ENCODE measurements at places on chromosomes 2 and 18. TPM values are rescaled to one million over a fixed set of nuclear protein-coding genes. Genes with fewer than 3 reads are reported as not detected.

- H3K4me1 ChIP-seq = no peaks in the 10 kb centered on the region
- no peak for DNase-seq
- H3K4me3 ChIP-seq = no peak overlapping the region
- H3K27ac ChIP-seq = no peak overlapping the region
- no peaks in the 10 kb centered on the region for H3K27me3 ChIP-seq
Measured at GRCh38 chr2:220915092-220915623, 656.9 kb downstream of the EPHA4 start.

- peaks cover 2% of the 10 kb centered on the region for H3K27me3 ChIP-seq
- no peak for DNase-seq
- no peaks in the 10 kb centered on the region for H3K36me3 ChIP-seq
- no peak overlapping the region for H3K4me3 ChIP-seq
- no peak overlapping the region for H3K27ac ChIP-seq
- no peaks in the 10 kb centered on the region for H3K4me1 ChIP-seq
Measured at GRCh38 chr18:45081566-45082181, 401.0 kb downstream of the SETBP1 start.

DNA sequence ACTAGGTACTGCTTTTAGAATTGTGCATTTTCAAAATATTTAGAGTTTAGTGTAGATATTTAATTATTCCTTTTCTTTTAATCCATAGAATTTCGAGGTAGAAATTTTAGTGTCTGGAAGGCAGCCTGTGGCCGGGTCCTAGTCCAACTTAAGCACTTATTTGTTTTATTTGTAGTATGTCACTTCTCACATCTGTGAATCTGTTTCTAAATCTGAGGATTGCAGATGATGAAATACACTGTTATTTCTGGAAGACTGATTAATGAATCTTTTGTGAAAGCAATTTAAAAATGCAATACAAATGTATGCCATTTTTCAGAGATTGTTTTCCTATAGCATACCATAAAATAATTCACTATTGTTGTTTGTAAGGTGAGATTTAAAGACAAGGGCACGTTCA lies 483.9 kb upstream of the TRIB2 start:
- no peak overlapping the region for H3K27ac ChIP-seq
- DNase-seq = no peak
- H3K27me3 ChIP-seq = peaks cover 2% of the 10 kb centered on the region
- H3K4me1 ChIP-seq = no peaks in the 10 kb centered on the region
- H3K4me3 ChIP-seq = no peak overlapping the region

- H3K4me1 ChIP-seq = peaks cover 30% of the 10 kb centered on the region
- H3K27me3 ChIP-seq = no peaks in the 10 kb centered on the region
- H3K36me3 ChIP-seq = peaks cover 52% of the 10 kb centered on the region
- no peak overlapping the region for H3K4me3 ChIP-seq
- peak; percentile 14 for DNase-seq
Measured at GRCh38 chr2:43569921-43570320, 25.9 kb downstream of the THADA start.

Gene UGT1A7
- total RNA-seq = not detected

- no peak for DNase-seq
- H3K36me3 ChIP-seq = no peaks in the 10 kb centered on the region
- H3K4me1 ChIP-seq = no peaks in the 10 kb centered on the region
- H3K27me3 ChIP-seq = no peaks in the 10 kb centered on the region
- H3K4me3 ChIP-seq = no peak overlapping the region
Measured at GRCh38 chr18:38520786-38521185, 955.2 kb upstream of the CELF4 start.

Gene NEURL3
- total RNA-seq = 0.22 TPM

DNA sequence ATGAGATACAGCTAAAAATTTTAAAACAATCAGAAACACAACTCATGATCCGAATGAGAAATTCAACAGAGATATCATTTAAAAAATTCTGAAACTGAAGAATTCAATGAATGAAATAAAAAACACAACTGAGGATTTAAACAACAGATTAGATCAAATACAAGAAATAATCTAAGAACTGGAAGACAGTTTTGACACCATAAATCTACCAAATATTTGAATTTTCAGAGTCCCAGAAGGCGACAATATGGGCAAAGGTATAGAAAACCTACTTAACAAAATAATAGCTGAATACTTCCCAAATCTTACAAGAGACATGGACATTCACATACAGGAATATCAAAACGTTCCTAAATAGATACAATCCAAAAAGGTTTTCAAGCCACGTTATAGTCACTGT lies 221.9 kb downstream of the OTX1 start:
- H3K4me1 ChIP-seq = no peaks in the 10 kb centered on the region
- no peaks in the 10 kb centered on the region for H3K36me3 ChIP-seq
- DNase-seq = no peak
- H3K4me3 ChIP-seq = no peak overlapping the region
- H3K27me3 ChIP-seq = no peaks in the 10 kb centered on the region

DNA sequence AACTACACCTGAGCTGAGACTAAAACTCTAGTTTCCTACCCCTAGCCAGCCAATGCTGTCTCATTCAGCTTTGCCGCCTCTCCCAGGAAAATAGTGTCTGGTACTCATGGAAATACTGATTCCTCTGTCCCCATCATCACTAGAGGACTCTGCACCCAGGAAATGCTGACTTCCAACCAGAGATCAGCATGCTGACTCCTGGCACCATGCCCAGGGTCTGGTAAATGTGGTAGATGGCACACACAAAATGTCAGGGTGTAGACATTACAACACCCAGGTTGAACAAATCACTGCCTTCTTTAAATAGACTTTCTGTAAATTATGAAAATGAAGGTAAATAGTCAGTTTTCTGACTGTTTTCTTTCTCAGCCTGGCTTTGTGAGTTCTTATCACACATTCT lies 307.3 kb upstream of the CHAC2 start:
- DNase-seq = no peak
- no peak overlapping the region for H3K4me3 ChIP-seq
- H3K4me1 ChIP-seq = no peaks in the 10 kb centered on the region
- H3K36me3 ChIP-seq = no peaks in the 10 kb centered on the region
- H3K27me3 ChIP-seq = peaks cover 3% of the 10 kb centered on the region

Gene ADD2
- 16.8 TPM for total RNA-seq

DNA sequence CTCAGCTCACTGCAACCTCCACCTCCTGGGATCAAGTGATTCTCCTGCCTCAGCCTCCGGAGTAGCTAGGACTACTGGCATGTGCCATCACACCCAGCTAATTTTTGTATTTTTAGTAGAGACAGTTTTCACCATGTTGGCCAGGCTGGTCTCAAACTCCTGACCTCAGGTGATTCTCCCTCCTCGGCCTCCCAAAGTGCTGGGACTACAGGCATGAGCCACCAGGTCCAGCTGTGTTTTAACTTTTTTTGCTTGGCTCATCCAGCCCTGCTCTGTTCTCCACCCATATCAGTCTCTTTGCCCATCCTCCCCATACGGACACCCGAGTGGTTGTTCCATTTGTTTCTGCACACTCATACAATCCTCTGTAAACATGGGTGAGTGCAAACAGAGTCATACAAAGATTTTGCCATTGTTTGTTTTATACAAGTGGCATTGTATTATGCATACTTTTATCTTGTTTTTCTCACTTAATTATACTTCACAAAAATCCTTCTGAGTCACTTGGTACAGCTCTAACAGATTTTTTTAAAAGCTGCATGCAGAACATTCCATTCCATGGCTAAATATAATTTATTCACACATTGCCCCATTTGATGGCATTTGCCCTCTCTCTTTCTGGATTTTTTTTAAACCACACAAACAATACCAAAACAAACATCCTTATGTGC lies 5.3 kb downstream of the APOB start:
- no peak overlapping the region for H3K27ac ChIP-seq
- H3K27me3 ChIP-seq = peaks cover 4% of the 10 kb centered on the region
- H3K36me3 ChIP-seq = no peaks in the 10 kb centered on the region

GRCh38 chr18:79283131-79283810 lies 112.5 kb upstream of the NFATC1 start:
- no peak overlapping the region for H3K4me3 ChIP-seq
- H3K36me3 ChIP-seq = peaks cover 13% of the 10 kb centered on the region
- no peak for DNase-seq
- no peak overlapping the region for H3K27ac ChIP-seq
- no peaks in the 10 kb centered on the region for H3K4me1 ChIP-seq
- H3K27me3 ChIP-seq = no peaks in the 10 kb centered on the region

Gene ECEL1
- total RNA-seq = not detected

DNA sequence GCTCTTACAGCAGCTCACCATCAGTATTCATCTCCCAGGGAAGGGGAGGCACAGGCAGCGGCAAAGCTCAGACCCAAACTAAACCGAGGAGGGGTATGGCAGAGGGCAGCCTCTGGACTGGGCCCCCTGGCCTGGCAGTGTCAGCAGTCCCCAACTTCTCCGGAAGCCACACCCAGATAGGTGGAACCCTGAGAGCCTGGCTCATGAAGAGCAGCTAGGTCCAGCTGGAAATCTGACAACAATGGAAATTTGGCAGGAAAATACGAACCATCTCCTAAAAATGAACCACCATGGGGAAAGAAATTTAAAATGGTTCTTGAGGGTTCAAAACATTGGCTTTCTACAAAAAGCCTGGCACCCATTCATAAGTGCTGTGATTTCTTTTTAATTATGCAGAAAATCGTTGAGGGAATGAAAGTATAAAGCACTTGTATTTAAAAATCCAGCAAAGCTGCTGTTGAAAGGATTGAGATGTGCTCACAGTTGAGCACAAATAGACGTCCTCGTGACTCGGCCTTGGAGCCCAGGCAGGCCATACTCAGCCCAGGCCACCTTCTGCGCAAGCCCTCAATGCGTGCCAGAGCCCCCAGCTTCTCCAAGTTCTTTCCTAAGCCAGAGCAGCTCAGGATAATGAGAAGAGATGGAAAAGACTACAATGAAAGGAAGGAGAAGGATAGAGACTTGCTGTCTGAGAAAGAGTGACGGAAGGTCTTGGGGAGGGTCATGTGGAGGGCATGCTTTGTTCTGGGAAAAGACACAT lies 93.0 kb downstream of the COL6A3 start:
- H3K27me3 ChIP-seq = no peaks in the 10 kb centered on the region
- no peak for DNase-seq
- no peak overlapping the region for H3K4me3 ChIP-seq
- H3K4me1 ChIP-seq = no peaks in the 10 kb centered on the region
- no peaks in the 10 kb centered on the region for H3K36me3 ChIP-seq
- H3K27ac ChIP-seq = no peak overlapping the region

GRCh38 chr2:50895041-50895440 lies 136.9 kb downstream of the NRXN1 start:
- H3K27me3 ChIP-seq = no peaks in the 10 kb centered on the region
- DNase-seq = no peak
- no peaks in the 10 kb centered on the region for H3K4me1 ChIP-seq
- no peak overlapping the region for H3K4me3 ChIP-seq
- H3K27ac ChIP-seq = no peak overlapping the region

Gene SATB2
- total RNA-seq = 0.02 TPM

Gene CACNB4
- 0.12 TPM for total RNA-seq

DNA sequence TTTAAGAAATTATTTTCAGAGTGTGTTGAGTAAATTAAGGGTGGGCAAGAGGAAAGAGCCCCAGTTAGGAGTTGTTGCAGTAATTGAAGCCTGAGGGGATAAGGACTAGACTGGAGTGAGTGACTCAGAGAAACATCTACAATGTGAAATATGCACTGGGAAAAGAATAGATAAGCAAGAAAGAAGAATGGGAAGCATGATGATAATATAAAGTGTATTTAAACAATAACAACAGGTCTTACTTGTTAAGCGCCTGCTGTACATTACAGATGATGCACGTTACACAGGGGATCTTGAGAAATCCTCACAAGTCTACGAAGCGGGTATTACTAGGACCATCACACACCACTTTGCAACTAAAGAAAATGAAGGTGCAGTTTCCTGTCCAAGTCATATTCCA lies 73.6 kb upstream of the STK17B start:
- no peaks in the 10 kb centered on the region for H3K27me3 ChIP-seq
- peaks cover 70% of the 10 kb centered on the region for H3K4me1 ChIP-seq
- H3K27ac ChIP-seq = no peak overlapping the region
- no peak overlapping the region for H3K4me3 ChIP-seq
- peaks cover 5% of the 10 kb centered on the region for H3K36me3 ChIP-seq

Gene SCN2A
- 0.02 TPM for total RNA-seq

Gene SLC23A3
- total RNA-seq = 2.3 TPM

Gene SULT6B1
- not detected for total RNA-seq

Gene RFX8
- total RNA-seq = 2.1 TPM

Gene TNS1
- 13.5 TPM for total RNA-seq

DNA sequence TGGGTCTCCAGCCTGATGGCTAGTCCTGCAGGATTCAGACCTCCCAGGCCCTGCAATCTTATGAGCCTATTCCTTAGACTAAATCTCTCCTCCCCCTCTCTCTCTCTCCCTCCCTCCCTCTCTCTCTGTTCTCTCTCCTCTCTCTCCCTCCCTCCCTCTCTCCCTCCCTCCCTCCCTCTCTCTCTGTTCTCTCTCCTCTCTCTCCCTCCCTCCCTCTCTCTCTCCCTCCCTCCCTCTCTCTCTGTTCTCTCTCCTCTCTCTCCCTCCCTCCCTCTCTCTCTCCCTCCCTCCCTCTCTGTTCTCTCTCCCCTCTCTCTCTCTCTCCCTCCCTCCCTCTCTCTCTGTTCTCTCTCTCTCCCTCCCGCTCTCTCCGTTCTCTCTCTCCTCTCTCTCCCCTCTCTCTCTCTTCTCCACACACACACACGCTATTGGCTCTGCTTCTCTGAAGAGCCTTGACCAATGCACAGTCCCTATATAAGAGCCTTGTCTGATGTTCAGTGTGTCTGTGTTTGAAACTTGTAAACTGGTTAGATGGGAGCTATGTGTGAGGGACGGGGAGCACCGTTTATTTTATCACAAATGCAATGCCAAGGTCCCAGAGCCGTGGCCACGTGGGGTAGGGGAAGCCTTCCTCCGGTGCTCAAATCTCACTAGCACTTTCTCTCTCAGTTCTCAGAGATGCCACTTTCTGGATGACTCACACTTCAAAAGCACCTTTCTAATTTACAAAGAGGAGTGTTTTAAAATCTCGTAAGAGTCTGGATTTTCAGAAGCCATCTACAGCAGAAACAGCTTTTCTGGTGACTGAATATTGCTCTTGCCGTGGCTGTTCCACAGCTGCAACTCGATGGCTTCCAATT lies 9.4 kb upstream of the PRLH start:
- peak; percentile 33 for DNase-seq
- H3K27ac ChIP-seq = peak overlapping the region; percentile 60
- no peaks in the 10 kb centered on the region for H3K36me3 ChIP-seq
- peaks cover 2% of the 10 kb centered on the region for H3K27me3 ChIP-seq
